HFFc6 (cell line): ENCODE measurements at places on chromosomes 3 and 15.

DNA sequence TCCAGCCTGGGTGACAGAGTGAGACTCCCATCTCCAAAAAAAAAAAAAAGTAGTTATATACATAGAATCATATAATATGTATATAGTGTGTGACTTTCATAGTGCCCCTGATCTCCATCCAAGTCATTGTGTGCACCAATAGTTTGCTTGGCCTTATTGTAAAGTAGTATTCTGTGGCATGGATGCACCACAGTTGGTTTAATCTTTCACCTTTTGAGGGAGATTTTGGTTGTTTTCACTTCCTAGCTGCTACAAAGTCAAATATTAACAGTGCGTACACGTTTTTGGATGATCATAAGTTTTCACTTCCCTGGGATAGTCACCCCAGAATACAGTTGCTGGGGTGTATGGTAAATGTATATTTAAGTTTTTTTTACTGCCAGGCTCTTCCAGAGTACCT lies 162.8 kb downstream of the PTPRG start:
- H3K4me3 ChIP-seq, result no peak overlapping the region
- H3K4me1 ChIP-seq, result peaks cover 20% of the 10 kb centered on the region
- no peak for DNase-seq
- H3K27me3 ChIP-seq, result no peaks in the 10 kb centered on the region

- no peak for DNase-seq
- H3K36me3 ChIP-seq, result no peaks in the 10 kb centered on the region
- H3K27me3 ChIP-seq, result peaks cover 5% of the 10 kb centered on the region
- H3K4me3 ChIP-seq, result no peak overlapping the region
- H3K4me1 ChIP-seq, result peaks cover 20% of the 10 kb centered on the region
These were observed 29.5 kb upstream of the SMAD3 start for GRCh38 chr15:67035886-67036285.

DNA sequence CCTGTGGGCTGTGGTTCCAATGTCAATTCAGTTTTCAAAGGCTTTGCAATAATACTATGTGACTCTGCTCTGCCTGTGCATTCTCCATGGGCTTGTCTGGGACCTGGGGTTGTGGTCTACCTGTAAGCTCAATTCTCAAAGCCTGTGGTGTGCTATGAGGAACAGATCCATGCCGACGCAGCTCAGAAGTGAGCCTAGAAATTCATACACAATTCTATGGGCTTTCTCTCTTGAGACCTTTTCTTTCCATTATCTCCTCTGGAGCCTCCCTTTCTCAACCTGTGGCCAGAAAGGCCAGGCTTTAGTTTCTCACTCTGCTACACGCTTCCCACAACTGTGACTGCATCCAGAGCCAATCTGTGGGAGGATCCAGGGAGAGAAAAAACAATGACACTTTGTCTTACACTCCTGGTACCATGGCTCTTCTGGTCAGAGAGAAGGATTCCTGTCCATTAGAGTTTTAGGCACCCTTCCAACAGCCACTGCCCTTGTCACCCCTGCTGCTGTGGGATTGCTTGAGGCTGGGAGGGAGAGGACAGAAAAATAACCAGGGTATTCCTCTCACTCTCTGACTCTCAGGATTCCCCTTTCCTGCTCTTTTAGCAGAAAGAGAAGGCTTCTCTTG lies 34.1 kb upstream of the KLF13 start:
- H3K4me1 ChIP-seq, result no peaks in the 10 kb centered on the region
- no peaks in the 10 kb centered on the region for H3K36me3 ChIP-seq
- peaks cover 46% of the 10 kb centered on the region for H3K27me3 ChIP-seq
- no peak for DNase-seq
- no peak overlapping the region for H3K4me3 ChIP-seq

GRCh38 chr3:189041482-189042090 lies 130.2 kb upstream of the TPRG1 start:
- DNase-seq, result no peak
- H3K27ac ChIP-seq, result no peak overlapping the region
- peaks cover 7% of the 10 kb centered on the region for H3K27me3 ChIP-seq
- H3K36me3 ChIP-seq, result no peaks in the 10 kb centered on the region
- no peak overlapping the region for H3K4me3 ChIP-seq
- H3K4me1 ChIP-seq, result peaks cover 9% of the 10 kb centered on the region; the same call in 1 of the 2 replicates

DNA sequence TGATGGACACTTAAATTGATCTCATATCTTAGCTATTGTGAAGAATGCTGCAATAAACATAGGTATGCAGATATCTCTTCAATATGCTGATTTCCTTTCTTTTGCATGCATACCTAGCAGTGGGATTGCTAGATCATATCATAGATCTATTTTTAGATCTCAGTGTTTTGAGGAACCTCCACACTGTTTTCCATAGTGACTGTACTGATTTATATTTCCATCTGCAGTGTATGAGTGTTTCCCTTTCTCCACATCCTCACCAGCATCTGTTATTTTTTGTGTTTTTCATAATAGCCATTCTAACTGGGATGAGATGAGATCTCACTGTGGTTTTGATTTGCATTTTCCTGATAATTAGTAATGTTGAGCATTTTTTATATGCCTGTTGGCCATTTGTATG lies 17.1 kb upstream of the RASA2 start:
- peak; percentile 40 for DNase-seq
- peaks cover 2% of the 10 kb centered on the region for H3K27me3 ChIP-seq
- no peak overlapping the region for H3K4me3 ChIP-seq
- peaks cover 18% of the 10 kb centered on the region for H3K36me3 ChIP-seq
- peak overlapping the region; percentile 25; the same call in 1 of the 2 replicates for H3K27ac ChIP-seq
- peaks cover 46% of the 10 kb centered on the region for H3K4me1 ChIP-seq
